ENCODE measurements at places on chromosomes 3 and 15. TPM values are rescaled to one million over a fixed set of nuclear protein-coding genes. Genes with fewer than 3 reads are reported as not detected.

The MAGI1 gene
- total RNA-seq, result 6.7 TPM

The FEZF2 gene
- not detected for total RNA-seq

The BLM gene
- total RNA-seq, result 0.47 TPM

The SHQ1 gene
- total RNA-seq, result 20.6 TPM

The ZNF620 gene
- 1.3 TPM for total RNA-seq

The SOX2 gene
- total RNA-seq, result not detected

The NME9 gene
- 3.1 TPM for total RNA-seq

The PLD1 gene
- 3.0 TPM for total RNA-seq

The IP6K1 gene
- 16.1 TPM for total RNA-seq

The EFHB gene
- not detected for total RNA-seq

The SELENOS gene
- total RNA-seq, result 62.7 TPM

The CELSR3 gene
- total RNA-seq, result 0.19 TPM

The TLR9 gene
- total RNA-seq, result 0.41 TPM

The SMCO1 gene
- total RNA-seq, result 16.9 TPM

The C3orf20 gene
- total RNA-seq, result 0.06 TPM

The DNASE1L3 gene
- total RNA-seq, result 0.57 TPM

The CD200R1 gene
- 0.61 TPM for total RNA-seq

The CTXN2 gene
- total RNA-seq, result not detected

The CPA3 gene
- total RNA-seq, result 0.74 TPM

The COL6A6 gene
- 0.34 TPM for total RNA-seq

The GPR27 gene
- total RNA-seq, result 0.99 TPM

The ENTPD3 gene
- total RNA-seq, result 0.30 TPM

The CNTN3 gene
- total RNA-seq, result 0.07 TPM

The FRMD5 gene
- not detected for total RNA-seq

The PEX11A gene
- total RNA-seq, result 14.2 TPM

The NPHP3 gene
- total RNA-seq, result 8.4 TPM

All from psoas muscle (tissue), 8 donors.